CD4-positive, CD25-positive, alpha-beta regulatory T cell (primary cell): ENCODE measurements at places on chromosomes 4 and X. TPM values are rescaled to one million over a fixed set of nuclear protein-coding genes. Genes with fewer than 3 reads are reported as not detected.

CHST7 gene
- 19.5 TPM for total RNA-seq

H2BW2 gene
- total RNA-seq: not detected

ADH7 gene
- not detected for total RNA-seq

FGFR3 gene
- 0.25 TPM for total RNA-seq

CT45A1 gene
- total RNA-seq: not detected

GPR173 gene
- total RNA-seq: not detected

ZNF630 gene
- 1.5 TPM for total RNA-seq

NPNT gene
- total RNA-seq: not detected

MAGEB17 gene
- total RNA-seq: not detected
